ENCODE measurements at places on chromosomes 5 and 9.

- DNase-seq: no peak
These were observed 93.1 kb downstream of the PJA2 start for GRCh38 chr5:109316634-109317033.

DNA sequence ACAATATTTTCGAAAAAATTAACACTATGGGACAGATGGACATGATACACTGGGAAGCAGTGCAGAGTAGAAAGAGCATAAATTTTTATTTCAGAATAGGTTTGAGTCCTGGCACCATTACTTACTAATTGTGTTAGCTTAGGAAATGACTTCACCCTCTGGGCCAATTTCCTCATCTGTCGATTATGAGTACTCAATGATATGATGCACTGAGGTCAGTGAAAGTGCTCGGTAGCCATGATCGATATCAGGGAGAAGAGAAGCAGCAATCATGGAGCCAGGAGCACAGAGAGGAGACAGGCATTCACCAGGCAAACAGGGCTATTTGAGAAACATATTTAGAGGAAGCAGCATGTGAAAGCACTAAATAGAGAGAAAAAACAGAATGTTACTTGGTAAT, 29.4 kb downstream of the NR6A1 start:
- no peak for DNase-seq

DNA sequence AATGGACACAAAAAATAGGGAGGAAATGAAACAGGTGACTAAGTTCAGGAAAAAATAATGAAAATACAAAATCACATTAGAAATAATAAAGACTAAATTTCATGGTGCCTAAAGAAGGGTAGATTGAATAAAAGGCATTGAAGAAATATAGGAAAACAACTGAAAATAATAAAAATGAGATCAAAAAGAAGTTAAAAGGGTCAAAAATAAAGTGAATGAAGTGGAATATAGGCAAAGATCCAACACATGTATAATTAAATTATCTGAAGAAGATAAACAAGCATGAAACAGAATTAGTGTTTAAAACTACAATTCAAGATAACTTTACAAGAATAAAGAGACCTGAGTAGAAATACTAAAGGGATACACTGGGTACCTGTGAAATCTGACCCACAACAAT, 87.6 kb downstream of the SUSD1 start:
- DNase-seq: no peak

GRCh38 chr5:10250806-10251276, 761 bp downstream of the CCT5 start:
- no peak for DNase-seq

DNA sequence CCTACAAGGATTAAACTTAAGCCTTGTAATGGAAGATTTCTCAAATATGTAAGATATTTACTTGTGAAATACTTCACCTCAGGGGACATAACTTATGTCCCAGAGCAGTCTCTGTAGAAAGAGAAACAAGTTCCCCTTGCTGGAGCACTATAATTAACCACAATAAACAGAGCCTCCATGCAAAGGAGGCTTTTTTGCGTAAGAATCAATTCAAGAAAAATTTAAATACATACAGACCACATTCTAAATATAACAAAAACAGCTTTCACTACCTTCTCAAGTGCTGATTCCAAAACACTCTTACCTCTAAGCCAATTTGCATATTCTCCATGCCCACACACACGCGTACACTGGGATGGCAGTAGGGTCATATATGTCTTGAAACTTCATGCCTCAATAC, 30.7 kb upstream of the CCNB1 start:
- DNase-seq: no peak

DNA sequence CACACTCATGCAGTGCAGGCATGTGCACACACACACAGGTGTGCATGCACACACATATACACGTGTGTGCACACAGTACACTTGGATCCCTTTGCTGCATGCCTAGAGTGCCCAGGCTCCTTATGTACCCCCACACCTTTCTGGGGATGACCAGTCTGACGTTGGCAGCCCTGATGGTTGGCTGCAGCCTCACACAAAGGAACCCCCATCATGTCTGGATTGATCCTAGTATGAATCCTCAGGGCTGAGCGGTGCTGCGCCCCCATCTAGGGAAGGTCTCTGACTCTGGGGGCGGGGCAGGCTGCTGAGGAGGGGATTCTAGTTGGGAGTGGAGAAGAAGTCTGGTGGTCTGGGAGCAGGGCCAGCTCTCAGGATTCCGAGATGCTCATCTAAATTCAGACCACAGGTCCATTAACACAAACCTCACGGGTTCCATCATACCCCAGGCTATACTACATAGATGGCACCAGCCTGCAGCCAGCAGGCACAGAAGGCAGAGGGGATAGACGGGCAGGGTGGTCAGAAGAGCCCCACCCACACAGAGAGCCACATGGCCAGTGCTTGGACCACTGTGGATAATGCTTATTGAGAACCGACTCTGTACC, 50.5 kb upstream of the OLFM1 start:
- DNase-seq: peak; percentile 56

- no peak for DNase-seq
These were observed 3.8 kb upstream of the FCHSD1 start for GRCh38 chr5:141655020-141655419.

DNA sequence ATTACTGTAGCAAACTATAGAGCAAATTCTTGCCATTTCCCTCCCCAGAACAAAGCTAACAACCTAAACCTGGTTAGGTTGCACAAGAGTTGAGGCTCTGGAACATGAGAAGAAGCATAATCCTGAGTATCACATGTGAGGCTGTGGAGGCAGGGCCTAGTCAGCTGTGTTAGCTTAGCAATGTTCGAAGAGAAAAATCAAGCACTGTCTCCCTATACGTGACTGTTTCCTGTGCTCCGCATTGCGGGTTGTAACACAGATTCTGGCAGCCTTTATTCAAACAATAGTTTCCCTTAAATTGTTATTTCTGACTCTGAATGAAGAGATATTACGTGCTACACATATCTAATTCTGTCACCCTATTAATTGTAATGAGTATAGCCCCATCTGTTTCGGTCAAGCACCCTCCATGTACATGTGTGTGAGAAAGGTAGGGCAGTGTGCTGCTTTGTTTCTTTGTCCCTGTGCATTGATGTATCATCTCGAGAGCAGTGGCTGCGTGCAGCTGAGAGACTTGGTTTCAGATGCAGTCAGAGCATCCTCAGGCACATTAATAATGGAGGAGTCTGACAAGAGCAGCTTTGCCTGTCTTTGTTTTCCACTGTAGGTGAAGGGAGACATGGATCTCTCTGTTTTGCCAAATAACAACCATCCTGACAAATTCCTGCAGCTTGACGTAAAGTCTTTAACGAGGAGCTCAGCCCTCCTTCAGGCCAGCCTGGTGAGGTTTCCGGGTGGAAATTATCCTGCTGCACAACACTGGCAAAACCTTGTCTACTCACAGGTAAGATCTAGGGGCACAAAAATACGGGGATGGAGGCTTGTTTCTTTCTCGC, at the start of gene MINAR2:
Gene MINAR2 (plus strand): TSS at position 523 of the 836 bp plus-strand sequence. CDS start 97 bp downstream, at position 620.
- no peak for DNase-seq

GRCh38 chr5:548256-548655, 24.0 kb upstream of the SLC9A3 start:
- peak; percentile 74 for DNase-seq

DNA sequence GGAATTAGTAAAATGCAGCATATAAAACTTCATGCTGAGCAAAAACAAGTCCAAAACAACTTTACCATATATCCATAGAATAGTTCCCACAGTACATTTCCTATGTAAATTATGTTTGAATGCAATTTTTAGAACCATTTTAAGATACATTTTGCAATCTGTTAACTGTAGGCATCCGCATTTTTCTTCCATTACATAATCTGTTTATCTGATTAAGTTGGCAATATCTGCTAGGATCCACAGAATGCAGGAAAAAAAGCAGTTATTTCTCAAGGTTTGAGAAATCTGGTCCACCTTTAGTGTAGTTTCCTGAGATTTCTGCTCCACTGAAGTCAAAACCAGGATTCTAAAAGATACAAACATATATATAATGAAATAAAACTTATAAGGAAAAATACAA, 6.2 kb downstream of the NUDCD2 start:
- no peak for DNase-seq

DNA sequence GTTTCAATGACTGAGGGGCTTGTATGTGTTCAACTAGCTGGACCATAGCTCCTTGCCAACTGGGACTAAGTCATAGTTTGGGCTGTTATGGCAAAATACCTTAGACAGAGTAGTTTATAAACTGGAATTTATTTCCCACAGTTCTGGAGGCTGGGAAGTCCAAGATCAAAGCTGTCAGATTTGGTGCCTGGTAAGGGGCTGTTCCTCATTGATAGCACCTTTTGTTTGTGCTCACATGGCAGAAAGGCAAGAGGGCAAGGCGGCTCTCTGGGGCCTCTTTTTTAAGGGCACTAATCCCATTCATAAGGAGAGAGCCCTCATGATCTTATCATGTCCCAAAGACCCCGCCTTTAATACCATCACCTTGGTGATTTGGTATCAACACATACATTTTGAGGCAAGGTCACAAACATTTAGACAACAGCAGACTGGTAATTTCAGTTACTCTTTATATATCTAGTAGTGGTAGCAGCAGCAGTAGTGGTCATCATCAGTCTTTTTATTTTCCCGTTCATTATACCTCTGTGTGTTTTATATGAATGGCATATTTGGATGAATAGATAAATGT, 477.0 kb downstream of the CCDC171 start:
- DNase-seq: no peak

DNA sequence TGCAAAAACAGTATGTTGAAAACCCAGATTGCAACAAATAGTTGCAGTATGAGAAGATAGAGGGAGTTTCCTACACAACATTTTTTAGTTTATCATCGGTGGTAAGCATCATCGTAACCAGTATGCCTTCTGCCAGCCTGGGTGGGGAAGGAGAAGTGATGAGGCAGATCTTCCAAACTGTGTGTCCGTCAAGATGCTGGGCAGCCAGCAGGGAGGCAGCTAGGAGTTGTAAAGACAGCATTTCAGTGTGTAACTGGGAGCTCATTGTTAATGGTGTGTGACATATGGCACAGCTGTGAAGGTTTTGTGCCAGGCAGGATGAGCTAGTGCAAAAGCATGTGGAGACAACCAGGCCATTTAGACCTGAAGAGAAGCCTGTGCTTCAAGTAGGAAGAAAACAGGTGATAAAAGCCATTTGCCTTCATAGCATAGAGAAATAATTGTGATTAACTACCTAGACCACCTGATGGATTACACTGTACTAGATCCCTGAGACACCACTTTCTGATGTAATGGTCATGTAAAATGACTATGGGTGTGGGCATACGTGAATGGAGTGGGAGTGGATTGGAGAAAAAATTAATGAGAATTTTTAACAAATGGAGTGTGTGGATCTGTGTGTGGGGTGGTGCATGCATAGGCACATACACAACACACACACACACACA, 347.0 kb upstream of the ADAMTSL1 start:
- no peak for DNase-seq

DNA sequence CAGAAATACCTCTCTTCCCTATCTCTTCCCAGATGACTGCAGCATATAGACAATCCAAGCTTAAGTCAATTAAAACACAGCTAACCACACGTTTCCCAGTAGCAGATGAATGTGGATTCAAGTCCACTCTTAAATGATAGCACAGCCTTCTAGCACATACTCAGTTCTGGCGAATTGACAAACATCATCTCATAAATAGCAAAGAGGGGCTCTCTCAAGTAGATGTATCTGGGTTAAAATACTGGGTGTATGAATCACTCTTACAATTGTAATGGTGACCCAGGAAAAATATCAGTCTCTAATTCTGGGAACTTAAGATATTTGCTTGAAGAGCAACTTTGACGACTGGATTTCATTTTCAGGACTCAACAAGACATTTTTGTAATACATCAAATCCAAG, 67.0 kb upstream of the HAPLN1 start:
- DNase-seq: no peak

DNA sequence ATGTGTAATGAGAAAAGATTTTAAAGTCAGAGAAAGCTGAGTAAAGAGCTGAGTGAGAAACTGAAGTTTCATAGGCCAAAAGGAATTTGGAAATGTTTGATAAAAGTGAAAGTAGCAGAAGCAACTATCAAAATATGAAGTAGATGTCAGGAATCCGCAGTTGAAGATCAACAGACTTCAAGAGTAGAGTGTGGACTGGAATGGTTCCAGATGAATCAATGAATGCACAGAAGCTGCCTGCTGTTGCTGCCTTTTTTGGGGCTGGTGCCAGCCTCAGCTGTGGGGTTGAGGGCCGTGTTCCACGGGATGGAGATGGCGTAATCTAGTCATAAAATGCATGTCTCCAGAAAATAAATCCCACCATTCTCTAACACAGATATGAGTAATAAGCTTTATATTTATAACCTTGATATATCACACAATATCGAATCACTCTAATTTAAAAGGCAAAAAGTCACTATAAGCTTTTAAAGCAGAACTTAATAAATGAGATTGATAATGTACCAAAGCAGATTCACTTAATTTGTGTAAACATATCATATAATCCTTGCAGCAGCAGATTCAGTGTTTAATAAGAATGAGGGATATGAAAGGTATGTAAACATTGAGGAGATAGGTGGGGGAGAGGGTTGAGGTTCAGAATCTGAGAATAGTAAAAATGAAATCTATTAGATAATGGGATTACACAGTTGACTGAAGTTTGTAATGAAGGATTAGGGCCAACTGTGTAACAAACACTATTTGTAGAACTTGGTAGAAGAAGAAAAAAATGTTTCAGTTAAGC, 652.3 kb upstream of the FTMT start:
- DNase-seq: no peak
